ENCODE measurements at places on chromosomes 11 and 22. TPM values are rescaled to one million over a fixed set of nuclear protein-coding genes. Genes with fewer than 3 reads are reported as not detected.

Gene PHOX2A
- not detected for total RNA-seq

Gene TFIP11
- total RNA-seq = 27.8 TPM

Gene CDCA5
- total RNA-seq = 8.1 TPM

Gene PATE2
- total RNA-seq = not detected

Gene RBMXL2
- total RNA-seq = not detected

Gene LRP5
- total RNA-seq = 146 TPM

Gene B3GAT1
- total RNA-seq = not detected

Gene PES1
- 58.1 TPM for total RNA-seq

Gene FGF4
- not detected for total RNA-seq

Gene TRIM51
- not detected for total RNA-seq

Gene IGSF9B
- total RNA-seq = not detected

Gene OR5A1
- total RNA-seq = not detected

Gene SYNGR1
- 1.5 TPM for total RNA-seq

Gene ZBTB16
- total RNA-seq = 30.0 TPM

Gene LRRC32
- total RNA-seq = 79.8 TPM

Gene FERMT3
- 2.8 TPM for total RNA-seq

Gene FGF3
- not detected for total RNA-seq

Gene OR5W2
- total RNA-seq = not detected

Gene OR2AG2
- under 0.01 TPM for total RNA-seq

Gene TRIM34
- 14.7 TPM for total RNA-seq

Gene APOA5
- not detected for total RNA-seq

Gene SLC36A4
- total RNA-seq = 9.9 TPM

Gene DTX4
- total RNA-seq = 0.32 TPM

Gene OR51B5
- not detected for total RNA-seq

Gene PRAME
- total RNA-seq = not detected

Gene DLG2
- 0.49 TPM for total RNA-seq

Gene TRIM48
- not detected for total RNA-seq

Gene OR51S1
- total RNA-seq = not detected

Gene MAJIN
- total RNA-seq = not detected

Gene PITPNM1
- total RNA-seq = 5.0 TPM

Gene TRAPPC4
- 137 TPM for total RNA-seq

Gene ARRB1
- 301 TPM for total RNA-seq

Gene PANX3
- total RNA-seq = not detected

Gene GNG3
- not detected for total RNA-seq

Gene SAMM50
- 28.5 TPM for total RNA-seq

Gene OR1S1
- total RNA-seq = not detected

Gene SCO2
- total RNA-seq = 1.8 TPM

Gene GRIK4
- not detected for total RNA-seq

Gene RFPL2
- total RNA-seq = not detected

Gene OR4A15
- total RNA-seq = not detected

Gene UBQLN3
- not detected for total RNA-seq

Gene FAM227A
- 0.16 TPM for total RNA-seq

Gene FXYD2
- 0.32 TPM for total RNA-seq

Gene OR4A47
- total RNA-seq = not detected

Gene PRR5L
- 21.4 TPM for total RNA-seq

Gene C11orf24
- 8.9 TPM for total RNA-seq

Gene RPUSD4
- total RNA-seq = 31.7 TPM

Gene APOL4
- 6.0 TPM for total RNA-seq

Gene CAPN5
- total RNA-seq = 1.5 TPM

Gene CECR2
- under 0.01 TPM for total RNA-seq

Gene HSD17B12
- 38.5 TPM for total RNA-seq

Gene SERHL2
- total RNA-seq = 1.9 TPM

Gene BTG4
- not detected for total RNA-seq

Gene CBX7
- 2.4 TPM for total RNA-seq

Gene PLEKHB1
- 1.6 TPM for total RNA-seq

Gene OSBP2
- 3.9 TPM for total RNA-seq

Gene B4GALNT4
- 0.16 TPM for total RNA-seq

Gene CCDC116
- 0.13 TPM for total RNA-seq

Gene ACR
- 0.16 TPM for total RNA-seq
